Activated CD4-positive, alpha-beta T cell treated with anti-CD3 and anti-CD28 coated beads, Interleukin-10, Interleukin-2, amounts not matched to agents 100 ng/mL and 50 ng/mL, durations not matched to agents 16 hours and 8 hours (primary cell): ENCODE measurements at places on chromosomes 12 and 14.

DNA sequence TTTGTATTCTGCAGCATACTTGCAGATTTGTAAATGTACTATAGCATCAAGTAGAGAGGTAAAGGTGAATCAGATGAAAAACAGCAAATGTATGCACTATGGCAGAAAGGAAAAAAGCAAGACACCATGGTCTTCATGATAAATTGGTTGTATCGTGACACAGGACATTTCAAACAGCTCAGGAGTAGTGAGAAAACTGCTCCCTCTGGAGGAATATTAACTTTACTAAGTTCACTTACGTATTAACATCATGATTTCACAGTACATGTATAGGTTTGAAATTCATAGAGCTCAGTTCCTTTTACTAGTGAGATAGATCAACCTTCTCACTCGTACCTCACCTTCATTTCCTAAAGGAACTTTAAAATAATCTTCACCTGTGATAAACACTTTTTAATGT is 6.5 kb downstream of the MBIP start:
- no peak for DNase-seq

- DNase-seq: no peak
Observed at GRCh38 chr14:63423889-63424288, 105.2 kb upstream of the GPHB5 start.

DNA sequence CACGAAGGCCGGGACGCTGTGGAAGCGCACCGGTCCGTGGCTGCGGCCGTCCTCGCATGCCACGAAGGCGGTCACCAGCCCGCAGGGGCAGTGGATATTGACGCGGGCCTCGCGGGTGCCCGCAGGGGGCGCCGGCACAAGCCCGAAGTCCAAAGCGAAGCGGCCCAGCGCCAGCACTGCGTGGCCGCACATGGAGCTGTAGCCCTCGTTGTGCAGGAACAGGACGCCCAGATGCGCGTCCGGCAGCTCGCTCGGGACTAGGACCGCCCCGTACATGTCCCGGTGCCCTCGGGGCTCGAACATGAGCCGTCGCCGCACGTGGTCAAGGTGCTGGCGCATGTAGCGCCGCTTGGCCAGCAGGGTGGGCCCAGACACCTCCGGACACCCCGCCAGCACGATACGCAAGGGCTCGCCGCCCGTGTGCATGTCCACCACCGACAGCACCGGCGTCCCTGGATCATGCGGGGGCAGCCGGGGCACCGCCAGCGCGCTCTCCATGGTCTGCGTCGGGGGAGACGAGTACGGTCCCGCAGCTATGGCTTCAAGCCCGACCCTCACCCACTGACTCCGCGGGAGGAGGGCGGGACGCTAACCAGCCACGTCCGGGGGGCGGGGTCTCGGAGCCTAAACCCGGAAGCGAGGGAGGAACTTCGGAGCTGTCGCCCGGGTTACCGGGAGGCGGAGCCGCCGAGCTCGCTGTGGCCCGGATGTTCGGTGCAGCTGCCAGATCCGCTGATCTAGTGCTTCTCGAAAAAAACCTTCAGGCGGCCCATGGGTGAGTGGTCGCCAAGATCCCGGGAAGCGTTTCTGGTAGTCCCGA is at the start of the genes JKAMP and L3HYPDH:
Gene JKAMP, plus strand, starts transcription at position 699 of the 820 bp plus-strand sequence. Its CDS starts 73 bp downstream, at position 772.
Gene L3HYPDH, minus strand, starts transcription at position 590 of the 820 bp plus-strand sequence. Its CDS starts 92 bp downstream, at position 498.
- peak; percentile 98 for DNase-seq

DNA sequence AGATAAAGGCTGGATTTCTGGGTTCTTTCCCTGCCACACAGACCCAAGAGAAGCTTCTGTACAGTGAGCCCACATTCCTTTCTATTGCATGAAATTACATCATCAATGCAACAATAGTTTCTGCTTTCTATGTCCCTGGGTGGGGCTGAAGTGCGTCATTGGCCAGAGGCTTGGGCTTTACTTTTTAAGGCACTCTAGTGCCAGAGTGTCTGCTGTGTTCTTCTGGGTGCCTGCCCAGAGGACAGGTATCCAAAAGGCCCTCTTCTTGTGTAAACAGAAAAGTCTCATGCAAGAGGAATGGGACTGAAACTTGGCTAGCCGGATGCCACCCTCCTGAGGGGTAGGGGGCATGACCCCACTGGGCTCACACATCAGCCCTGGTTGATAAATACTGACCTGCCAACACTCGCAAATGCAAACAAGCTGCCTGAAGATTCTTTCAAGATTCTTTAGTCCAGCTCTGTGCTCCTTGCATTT is 5.9 kb downstream of the KRT86 start:
- DNase-seq: no peak

- DNase-seq: no peak
Observed at GRCh38 chr12:18492372-18493025, 231.2 kb downstream of the PIK3C2G start.
